Lung (tissue), 17 donors: ENCODE measurements at places on chromosomes 5 and 9. TPM values are rescaled to one million over a fixed set of nuclear protein-coding genes. Genes with fewer than 3 reads are reported as not detected.

CPLANE1 gene
- 21.6 TPM for total RNA-seq

EPB41L4B gene
- total RNA-seq = 13.9 TPM

SCGB3A2 gene
- total RNA-seq = 4,264 TPM

CDKN2B-AS1 gene
- 1.2 TPM for total RNA-seq

FOXD4 gene
- 1.1 TPM for total RNA-seq

SYK gene
- 71.6 TPM for total RNA-seq

RAD1 gene
- 19.5 TPM for total RNA-seq

SETD9 gene
- 9.6 TPM for total RNA-seq

ADAMTS12 gene
- 4.8 TPM for total RNA-seq

SPATA31C1 gene
- not detected for total RNA-seq

DNA sequence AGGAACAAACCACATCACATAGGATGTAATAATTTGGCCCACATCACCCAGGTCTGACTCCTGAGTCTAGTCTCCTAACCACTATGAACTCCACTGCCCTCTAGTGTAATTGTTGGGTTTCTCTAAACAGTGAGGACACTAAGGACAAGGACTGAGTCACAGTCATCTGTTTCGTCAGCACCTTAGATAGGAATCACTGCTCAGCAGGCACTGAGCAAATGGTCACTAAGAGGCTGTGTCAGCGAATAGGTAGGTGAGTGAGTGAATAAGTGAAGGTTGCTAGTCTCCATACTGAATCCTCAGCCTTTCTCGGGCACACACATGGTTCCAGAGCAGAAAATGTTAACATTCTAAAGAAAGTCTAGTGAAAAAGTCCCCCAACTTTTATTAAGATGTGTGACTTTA lies 278.6 kb downstream of the SPOCK1 start:
- DNase-seq = peak; percentile 4

- no peak for DNase-seq
These were observed 181.2 kb upstream of the PAPPA start for GRCh38 chr9:115972362-115972761.

GRCh38 chr5:179309751-179310320 lies 35.4 kb downstream of the ADAMTS2 start:
- no peak for DNase-seq

GRCh38 chr9:132597073-132597775 lies 14.8 kb downstream of the BARHL1 start:
- DNase-seq = no peak

DNA sequence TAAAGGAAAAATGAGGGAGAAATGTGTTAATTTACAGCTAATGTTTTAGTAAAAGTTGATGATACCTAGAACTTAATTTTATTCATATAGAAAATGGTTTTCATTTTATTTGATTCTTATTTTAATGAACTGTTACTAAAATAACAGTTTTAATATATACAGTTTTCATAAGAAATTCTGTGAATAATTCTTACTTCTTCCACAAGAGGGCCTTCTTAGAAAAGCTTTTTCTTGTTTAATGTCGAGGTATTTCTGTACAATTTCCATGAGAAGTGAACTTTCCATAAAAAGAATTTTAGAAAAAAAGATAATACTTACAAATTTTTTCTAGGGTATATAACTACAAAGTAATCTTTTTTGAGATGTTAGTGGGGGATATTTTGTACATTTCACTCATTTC lies 73.9 kb downstream of the KLF9 start:
- DNase-seq = peak; percentile 61

DNA sequence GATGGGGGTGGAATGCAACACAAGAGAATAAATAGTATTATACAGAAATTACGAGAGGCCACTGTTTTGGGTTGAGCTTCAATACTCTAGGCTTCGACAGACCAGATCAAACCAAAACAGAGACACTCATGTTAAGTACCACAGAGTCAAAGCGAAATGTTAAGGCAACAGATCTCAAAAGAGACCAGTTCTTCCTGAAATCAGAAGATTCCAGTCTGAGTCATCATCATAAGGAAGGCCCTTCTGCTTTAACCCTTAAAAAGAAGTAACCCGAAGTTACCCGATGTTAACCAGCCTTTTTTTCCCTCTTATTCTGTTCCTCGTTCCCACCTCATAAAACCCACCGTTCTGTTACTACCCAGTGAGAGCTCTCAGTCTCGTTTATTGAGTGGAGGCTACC lies 75.9 kb downstream of the SFXN1 start:
- DNase-seq = no peak

DNA sequence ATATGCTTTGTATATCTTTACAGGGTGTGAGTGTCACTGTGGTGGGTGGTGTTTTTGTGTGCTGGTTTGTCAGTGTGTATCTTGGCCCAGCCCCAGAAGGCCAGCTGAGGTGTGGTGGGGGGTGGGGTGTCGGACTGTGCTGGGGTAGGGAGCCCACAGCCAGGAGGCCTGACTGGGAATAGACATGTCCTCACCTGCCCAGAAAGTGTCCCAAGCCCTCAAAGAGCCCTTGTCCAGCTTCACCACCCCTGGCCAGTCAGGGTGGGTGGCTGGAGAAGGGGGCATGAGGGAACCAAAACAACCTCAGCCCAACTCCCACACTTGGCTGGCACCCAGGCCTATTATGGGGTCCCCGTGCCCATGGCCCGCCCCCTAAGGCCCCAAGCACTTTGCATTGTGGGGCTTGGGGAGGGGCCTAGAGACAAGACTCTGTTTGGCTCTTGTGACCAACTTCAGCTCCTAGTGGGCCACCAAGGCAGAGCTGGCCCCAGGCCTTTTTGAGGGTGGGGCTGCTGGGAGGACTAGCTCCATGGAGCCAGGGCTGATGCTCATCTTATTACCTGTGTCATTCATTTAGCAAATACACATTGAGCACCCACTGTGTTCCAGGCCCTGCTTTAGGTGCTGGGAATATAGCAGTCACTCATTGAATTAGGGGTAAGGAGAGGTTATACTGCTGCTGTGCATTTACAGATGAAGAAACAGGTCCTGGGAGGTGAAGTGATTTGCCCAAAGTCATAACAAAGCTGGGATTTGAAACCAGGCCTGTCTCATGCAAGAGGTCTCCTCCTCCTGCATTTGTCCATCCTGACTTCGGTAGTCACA lies 56.2 kb upstream of the PSD2 start:
- DNase-seq = no peak

DNA sequence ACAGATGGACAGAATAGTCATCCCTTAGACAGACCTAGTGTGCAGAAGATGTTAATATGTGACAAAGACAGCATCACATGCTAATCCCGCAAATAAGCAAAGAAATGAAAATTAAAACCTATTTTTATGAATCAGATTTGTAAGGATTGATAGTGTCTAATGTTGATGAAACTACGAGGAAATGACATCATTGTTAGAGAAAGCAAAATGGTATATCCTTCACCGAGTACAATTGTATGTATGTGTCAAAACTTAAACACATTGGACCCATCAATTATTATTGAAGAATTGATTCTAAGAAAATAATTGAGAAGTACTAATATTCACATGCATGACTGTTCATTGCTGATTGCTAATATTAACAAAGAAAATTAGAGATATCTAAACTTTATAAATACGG lies 493.2 kb downstream of the BNC2 start:
- DNase-seq = no peak

DNA sequence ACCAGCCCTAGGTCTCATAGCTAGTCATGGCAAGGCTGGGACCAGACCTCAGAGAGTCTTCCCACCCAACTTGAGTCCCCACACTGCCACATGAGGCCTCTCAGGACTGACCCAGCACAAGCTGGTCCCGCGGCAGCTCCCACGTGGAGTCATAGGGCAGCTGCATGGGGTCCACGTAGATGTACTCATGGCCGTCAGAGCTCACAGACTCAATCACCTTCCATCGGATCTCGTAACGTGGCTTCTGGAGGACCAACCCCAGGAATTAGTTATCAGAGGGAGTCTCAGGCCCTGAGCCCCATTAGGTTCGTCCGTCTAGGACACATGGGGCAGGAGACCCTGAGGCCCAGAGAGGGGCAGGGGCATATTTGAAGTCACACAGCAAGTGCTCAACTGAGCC lies 30.3 kb downstream of the PDGFRB start:
- no peak for DNase-seq

GRCh38 chr5:33903118-33903517 lies 11.3 kb upstream of the ADAMTS12 start:
- no peak for DNase-seq

DNA sequence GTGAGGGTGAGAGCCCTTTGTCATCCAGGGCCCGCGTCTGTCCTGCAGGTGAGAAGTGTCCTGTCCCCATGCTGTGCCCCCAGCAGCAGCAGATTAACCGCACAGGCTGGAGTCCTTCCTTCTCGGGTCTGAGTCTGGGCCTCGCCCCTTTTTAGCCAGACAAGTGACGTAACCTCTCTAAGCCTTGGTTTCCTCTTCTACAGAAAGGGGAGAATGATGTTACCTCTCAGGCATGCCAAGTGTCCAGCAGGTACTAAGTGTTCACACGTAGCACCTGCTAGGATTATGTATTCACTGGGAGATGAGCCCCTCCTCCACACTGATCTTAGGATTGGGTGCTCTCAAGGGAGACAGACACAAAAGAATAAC lies 6.9 kb downstream of the NEURL1B start:
- DNase-seq = peak; percentile 68

GRCh38 chr5:173567548-173567947 lies 48.9 kb downstream of the BOD1 start:
- DNase-seq = no peak

GRCh38 chr5:78644129-78644528 lies 4.4 kb downstream of the LHFPL2 start:
- no peak for DNase-seq

GRCh38 chr9:86353655-86354010 lies 577 bp downstream of the TUT7 start:
- peak; percentile 23 for DNase-seq

GRCh38 chr5:75433814-75434506 lies 77.5 kb downstream of the CERT1 start:
- no peak for DNase-seq

GRCh38 chr5:170434966-170435605 lies 45.9 kb upstream of the KCNMB1 start:
- peak; percentile 77 for DNase-seq

DNA sequence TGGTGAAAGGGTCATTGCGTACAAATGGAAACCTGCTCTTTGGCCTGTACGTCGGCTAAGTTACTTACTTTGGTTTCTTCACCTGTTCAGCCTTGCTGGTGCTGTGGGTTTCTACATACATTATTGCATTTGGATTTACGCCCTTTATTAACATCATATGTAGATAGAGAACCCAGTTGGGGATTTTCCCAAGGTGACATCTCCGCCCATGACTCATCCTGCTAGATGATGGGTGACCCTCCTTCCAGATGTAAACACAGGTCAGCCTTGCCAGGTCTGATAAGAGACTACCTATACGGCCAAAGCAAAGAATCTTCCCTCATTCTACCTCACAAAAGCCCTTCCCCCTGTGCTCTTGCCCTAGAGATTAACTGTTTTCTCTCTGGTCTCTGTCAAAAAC lies 360.9 kb downstream of the KDM4C start:
- no peak for DNase-seq

DNA sequence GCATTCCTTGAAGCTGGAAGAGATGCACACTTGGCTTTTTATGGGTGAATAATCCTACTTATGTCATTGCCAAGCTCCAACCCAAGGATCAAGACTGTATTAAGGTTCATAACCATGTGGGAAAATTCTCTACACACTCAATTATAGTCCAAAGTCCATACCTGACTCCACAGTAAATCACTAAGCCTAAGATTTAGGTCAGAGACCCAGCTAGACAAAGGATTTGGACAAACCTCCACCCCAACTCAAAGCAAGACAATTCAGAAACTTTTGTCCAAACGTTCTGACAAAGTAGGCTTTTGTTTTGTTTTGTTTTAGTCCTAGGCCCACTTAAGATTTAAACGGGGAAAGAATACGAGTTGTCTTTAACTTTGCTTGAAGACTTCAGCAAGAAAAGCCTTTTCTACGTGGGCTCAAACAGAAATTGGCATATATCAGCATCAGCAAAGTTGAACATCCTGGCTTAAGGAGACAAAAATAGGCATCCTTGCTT lies 1.7 kb downstream of the MEGF9 start:
- DNase-seq = no peak

DNA sequence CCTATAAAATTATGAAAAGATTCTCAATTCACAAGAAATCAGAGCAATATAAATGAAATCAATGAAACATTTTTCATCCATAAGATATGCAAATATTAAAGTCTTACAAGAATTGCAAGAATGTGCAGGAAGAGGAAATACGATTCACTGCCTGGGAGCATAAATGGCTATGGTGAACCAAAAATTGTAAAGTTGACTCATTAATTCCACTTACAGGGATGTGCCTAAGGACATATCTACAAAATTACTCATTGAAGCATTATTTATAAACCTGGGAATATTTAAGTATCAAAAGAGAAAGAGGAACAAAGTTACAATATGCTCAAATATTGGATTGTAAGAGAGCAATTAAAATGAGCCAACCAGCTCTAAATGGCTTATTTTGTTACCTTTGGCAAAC lies 6.9 kb upstream of the NIPSNAP3A start:
- no peak for DNase-seq

GRCh38 chr9:127030814-127031740 lies 91.4 kb downstream of the ANGPTL2 start:
- DNase-seq = no peak

DNA sequence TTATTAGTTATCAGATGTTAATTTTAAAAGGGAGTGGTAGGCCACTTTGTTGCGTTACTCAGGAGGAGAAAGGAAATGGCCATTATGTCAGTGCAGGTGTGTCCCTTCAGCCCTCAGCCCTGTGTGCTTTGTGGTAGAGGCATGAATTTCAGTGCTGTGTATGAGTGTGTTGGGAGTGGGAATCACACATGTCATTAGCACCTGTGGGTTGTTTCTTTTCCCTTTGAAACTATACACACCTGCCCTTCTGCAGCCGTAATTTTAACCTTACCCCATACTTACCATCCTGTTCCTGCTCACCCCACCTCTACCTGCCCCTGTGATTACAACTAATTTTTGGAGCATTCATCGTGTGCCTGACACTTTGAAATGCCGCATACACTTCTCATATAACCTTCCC lies 156.4 kb downstream of the ARHGAP26 start:
- DNase-seq = no peak

DNA sequence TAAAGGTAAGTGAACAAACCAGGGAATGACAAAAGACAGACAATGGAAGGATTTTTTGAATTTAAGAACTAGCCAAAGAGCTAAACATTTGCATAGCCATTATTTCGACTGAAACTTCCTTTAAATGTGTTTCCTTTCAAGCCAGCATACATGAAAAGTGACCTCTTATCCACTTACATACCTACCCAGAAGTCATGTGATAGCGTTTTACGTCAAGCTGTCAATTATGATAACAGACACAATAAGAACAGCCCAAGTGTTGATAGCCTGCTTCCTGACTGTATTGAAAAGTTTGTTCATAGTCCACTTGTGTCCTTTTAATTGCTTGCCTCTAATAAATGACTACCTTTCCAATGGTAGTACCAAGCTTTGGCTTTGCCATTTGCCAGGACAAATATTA lies 206.0 kb downstream of the NFIB start:
- peak; percentile 68 for DNase-seq

GRCh38 chr9:133798160-133798559 lies 60.0 kb upstream of the SARDH start:
- DNase-seq = no peak
